ENCODE measurements at places on chromosomes 3 and 15. TPM values are rescaled to one million over a fixed set of nuclear protein-coding genes. Genes with fewer than 3 reads are reported as not detected.

EPHB1 gene
- not detected for polyA plus RNA-seq

GRCh38 chr3:123790254-123791072 is 93.7 kb downstream of the MYLK start:
- no peak for DNase-seq

PIK3CA gene
- 21.7 TPM for polyA plus RNA-seq

- no peak for DNase-seq
Measured at GRCh38 chr15:94255540-94255939, 24.2 kb downstream of the MCTP2 start.

DNA sequence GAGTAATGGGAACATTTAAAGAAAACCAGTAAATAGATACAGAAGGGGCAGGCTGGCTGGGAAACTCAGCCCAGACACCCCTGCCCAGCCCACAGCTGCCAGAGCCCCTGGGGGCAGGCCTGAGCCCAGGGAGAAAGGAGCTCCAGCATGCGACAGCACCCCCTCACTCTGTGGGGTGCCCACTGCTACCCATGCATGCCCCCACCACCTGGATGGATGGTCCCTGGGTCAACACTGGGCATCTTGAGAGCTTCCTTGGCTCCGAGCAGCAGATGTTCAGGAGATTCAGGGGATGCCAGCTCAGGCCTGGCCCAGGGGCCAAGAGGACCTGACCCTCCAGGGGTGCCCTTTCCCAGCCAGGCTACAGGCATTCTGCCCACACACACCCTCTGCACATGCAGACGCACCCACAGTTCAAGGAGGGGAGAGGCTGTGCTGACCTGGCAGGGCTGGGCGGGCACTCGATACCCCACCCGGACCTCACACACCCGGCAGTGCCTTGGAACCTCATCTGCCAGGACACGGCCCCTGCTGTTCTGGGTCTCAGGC is 31.5 kb downstream of the PTH1R start:
- no peak for DNase-seq

DNA sequence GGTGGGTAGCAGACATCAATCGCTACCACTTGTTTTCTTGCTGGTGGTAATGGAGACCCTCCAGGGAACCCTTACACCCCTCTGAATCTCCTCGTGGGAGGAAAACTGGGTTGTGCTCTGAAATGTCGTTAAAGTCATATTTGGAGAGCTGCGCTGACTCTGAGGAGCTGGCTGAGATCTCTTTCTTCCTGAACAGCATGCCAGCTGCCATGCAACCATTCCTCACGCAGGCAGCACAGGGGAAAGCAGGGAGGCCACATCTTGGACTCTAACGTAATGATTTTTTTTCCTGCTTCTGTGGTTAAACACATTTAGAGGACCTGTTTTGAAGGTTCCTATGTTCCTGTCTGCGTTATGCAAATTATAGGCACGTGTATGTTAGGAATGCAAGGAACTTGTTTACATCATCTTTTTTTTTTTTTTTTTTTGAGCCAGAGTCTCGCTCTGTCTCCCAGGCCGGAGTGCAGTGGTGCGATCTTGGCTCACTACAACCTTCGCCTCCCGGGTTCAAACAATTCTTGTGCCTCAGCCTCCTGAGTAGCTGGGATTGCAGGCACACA is 156.7 kb downstream of the TJP1 start:
- no peak for DNase-seq

- peak; percentile 85 for DNase-seq
Measured at GRCh38 chr3:39108200-39108710, 775 bp downstream of the TTC21A start.
